ENCODE measurements at places on chromosomes 6 and 20.

DNA sequence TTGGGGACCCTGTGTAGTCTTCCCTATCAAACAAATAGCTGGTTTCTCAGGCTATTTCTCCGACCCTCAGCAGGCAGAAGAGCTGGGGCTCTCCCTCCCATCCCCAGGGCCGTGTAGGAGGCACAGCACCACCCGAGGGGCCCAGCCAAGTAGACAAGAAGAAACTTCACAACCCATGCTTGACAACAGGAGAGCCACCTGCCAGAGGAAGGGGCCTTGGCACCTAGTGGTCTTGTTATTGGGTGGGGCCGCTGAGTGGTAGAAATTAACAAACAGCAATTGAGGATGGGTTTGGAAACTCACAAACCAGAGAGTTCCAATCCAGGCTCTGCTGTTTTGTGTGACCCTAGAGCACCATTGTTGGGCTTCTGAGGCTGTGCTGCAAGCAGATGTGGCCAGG lies 108.5 kb upstream of the CHD6 start:
- DNase-seq: no peak

GRCh38 chr6:61538801-61539200 lies 747.2 kb downstream of the KHDRBS2 start:
- no peak for DNase-seq

GRCh38 chr20:2276015-2276414 lies 19.8 kb upstream of the TGM3 start:
- DNase-seq: no peak

DNA sequence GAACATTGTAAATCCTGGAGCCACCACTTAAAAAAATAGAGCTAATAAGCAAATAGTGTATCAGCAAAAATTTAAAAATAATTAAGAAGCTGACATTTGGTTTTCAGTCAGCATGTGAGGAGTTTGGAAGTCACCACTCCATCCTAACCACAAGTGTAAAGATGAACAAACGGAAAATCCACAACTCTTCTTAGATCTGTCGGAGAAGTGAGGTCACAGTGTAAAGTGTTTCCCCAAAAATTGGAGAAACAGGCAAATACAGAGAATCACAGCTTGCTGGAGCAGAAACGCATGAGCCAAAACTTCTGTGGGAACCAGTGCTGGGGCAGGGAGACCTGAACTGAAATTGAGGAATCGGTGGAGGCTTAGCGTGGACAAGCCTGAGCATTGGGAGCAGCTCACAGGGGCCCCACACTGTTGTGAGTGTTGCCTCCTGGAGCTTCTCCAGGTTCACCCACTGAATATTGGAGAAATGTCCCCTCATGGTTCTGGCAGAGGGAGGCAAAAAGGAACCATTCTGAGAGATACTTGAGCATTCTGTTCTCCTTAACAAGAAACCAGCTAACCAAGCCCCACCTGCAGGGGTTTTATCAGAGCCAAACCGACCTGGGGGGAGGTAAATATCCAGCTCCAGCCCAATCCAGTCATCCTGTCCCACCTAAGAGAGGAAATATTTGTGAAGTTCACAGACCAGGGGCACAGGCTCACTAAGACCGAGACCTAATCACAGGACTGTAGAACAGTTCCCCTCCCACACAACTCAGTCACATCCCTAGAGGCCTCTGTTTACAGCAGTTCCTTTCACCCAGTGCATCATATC lies 192.0 kb downstream of the ERMARD start:
- no peak for DNase-seq

- no peak for DNase-seq
Measured at GRCh38 chr6:170093276-170093657, 197.6 kb downstream of the DLL1 start.

DNA sequence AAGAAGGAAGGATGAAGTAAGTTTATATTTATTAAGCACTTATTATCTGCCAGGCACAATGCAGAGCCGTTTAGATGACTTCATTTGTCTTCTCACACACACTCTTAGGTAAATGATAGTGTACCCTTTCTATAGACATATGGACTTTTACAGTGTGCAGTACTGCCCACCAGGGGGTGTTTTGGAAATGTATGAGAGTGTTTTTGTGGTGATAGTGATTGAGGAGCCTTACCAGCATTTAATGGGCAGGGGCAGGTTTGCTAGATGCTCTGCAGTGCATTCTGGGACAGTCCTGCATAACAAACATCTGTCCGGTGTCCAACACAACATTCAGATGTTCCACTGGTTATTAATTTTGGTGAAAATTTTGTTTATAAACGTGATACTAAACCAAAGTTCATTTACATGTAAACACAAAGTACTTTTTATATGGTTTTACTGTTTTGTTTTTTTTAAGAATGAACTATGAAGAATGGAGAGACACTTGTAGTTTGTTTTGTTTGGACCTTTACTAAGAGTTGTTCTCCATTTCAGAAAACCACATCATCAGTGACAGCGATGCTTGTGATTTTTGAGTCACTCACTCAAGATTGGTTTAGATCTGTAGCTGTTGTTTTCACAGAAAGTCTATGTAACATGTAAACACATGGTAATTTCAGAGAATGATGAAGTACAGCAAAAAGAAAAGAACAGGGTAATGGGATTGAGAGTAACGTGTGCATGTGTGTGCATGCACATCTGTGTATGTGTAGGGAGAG lies 19.9 kb downstream of the KCNS1 start:
- no peak for DNase-seq

DNA sequence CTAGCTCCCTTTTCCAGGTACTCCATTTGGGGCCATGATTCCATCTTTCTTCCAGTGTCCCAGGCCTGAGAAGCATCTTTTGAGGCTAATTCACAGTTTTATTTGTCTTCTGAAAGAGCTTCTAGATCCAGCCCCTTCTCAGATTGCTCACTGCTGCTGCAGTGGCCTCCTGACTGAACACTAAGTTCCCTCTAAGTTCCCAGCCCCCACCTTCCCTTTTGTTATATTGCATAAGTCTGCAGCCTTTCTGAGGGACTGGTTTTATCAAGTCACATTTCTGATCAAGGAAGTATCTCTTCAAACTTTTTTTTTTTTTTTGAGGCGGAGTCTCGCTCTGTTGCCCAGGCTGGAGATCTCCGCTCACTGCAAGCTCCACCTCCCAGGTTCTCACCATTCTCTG lies 10.7 kb downstream of the MAPRE1 start:
- DNase-seq: no peak

GRCh38 chr6:79841577-79842375 lies 105.6 kb downstream of the ELOVL4 start:
- DNase-seq: peak; percentile 3

DNA sequence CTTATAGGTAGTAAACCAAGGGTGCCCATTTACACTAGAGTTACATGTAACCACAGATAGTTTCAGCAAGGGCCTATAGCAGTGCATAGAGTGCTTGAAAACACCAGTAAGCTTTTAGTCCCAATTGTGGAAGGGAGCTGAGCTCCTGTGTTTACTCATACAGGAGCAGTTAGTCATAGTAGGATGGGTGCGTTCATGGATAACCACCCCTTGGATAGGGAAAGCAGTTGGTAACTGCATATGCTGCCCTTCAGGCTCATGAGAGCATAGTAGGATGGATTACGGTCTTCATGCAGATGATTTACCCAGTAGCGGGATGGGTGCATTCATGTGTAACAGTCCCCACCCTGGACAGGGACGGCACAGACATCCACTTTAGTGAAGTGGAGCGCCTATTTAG lies 45.1 kb downstream of the OR2B6 start:
- no peak for DNase-seq

DNA sequence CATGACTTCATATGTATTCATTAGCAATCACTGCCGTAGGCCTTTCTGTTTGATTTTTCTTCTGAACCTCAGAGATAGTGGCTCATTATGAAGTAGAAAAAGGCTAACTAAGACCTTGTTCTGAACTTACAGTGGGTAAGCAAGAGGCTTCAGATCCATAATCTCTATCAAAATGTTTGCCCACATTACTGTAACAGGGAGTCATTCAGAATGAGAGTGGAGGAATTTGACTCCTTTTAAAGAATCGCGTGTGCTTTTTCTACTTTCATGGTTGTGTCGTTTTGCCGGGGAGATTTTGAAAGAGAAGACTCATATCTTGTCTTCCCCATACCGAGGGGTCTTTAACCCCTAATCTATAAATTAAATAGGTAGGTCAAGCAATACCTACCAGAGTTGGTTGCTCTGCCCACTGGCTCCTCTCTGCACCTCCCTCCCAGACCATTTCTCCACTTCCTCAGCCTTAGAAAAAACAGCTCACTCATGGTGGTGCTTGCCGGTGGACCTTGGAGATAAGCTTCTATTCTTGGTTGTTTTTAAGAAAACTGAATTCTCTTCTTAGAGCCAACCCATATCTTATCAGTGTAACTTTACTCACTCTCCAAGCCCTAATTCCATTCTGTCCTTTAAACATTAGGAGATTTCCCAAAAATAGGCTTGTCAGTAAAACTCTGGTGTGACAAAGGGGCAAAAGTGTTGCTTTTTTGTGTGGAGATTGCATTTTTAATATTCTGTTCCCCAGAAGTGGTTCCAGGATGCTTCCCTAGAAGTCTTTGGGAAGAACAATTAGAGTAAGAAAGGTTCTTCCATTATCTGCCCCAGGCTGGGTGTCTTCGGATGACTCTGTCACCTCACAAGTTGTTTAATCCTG lies 56.6 kb downstream of the E2F3 start:
- DNase-seq: no peak

DNA sequence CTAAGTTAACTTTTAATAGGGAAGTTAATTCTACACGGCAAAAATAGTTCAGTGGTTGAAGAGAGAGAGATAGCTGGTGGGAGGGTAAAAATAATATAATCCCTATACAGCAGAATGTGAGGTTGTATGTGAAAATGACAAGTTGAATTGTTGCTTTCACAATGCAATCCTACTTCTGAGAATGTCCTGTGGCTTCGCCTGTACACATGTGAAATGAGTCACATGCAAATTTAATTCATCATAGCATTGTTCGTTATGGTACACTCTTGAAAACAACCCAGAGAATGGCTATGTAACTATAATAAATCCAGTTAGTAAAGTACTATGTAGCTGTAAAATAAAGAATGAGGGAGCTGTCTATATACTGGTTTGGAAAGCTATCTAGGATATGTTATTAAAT lies 46.0 kb upstream of the HINT3 start:
- DNase-seq: no peak

GRCh38 chr20:24245094-24245493 lies 224.3 kb upstream of the SYNDIG1 start:
- DNase-seq: no peak

DNA sequence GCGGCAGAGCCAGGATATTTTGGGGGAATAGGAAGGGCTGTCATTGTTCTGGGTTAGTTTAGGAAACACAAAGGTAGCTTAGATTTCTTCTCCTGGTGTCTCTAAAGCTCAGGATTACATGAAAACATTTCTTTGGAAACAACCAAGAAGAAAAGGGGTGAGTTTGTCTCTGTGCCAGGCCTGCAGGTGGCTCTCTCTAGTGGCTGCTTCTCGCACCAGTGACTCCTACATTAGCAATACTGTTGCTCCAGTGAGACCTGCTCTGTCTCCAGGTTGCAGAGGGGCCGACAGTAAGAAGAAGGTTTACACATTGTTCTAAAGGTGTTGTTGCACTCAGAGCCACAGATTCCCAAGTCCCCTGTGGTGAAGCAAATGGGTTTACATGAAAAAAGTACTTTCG lies 104.6 kb upstream of the GLP1R start:
- DNase-seq: no peak

DNA sequence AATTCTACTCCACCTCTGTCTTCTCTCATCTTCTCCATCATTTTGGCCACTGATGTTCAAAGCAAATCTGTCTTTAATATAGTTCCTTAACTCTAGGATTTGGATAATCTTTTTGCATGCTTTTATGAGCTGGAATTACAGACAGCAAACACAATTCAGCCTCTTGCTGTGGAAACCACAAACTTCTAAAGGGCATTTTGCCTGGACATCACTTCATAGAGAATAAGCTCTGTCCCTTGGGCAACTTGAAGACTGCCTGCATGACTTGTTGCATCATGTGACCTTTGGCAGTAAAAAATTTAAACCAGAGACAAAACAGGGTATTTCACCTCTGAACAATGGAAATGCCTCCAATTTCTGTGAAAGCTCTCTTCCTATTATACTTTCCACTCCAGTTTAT lies 74.1 kb upstream of the HDDC2 start:
- DNase-seq: no peak

- no peak for DNase-seq
Measured at GRCh38 chr6:127404133-127404532, 55.1 kb downstream of the KIAA0408 start.

DNA sequence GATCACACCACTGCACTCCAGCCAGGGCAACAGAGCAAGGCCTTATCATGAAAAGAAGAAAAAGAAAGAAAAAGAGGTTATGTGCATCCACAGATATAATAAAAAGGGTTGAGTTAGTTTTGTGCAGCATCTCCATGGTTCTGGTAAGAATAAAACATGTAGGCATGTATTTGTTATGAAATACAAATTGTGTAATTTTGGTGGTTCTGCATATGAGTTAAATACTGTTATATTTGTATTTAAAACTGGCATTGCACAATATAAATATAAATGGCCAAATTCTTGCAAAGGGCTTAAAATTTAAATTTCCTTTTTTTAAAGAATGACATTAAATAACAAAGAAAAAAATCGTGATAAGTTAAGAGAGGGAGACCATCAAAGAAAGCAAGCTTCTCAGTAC lies 159.1 kb upstream of the PREP start:
- DNase-seq: no peak

- DNase-seq: no peak
Measured at GRCh38 chr6:15147827-15148226, 98.0 kb upstream of the JARID2 start.

DNA sequence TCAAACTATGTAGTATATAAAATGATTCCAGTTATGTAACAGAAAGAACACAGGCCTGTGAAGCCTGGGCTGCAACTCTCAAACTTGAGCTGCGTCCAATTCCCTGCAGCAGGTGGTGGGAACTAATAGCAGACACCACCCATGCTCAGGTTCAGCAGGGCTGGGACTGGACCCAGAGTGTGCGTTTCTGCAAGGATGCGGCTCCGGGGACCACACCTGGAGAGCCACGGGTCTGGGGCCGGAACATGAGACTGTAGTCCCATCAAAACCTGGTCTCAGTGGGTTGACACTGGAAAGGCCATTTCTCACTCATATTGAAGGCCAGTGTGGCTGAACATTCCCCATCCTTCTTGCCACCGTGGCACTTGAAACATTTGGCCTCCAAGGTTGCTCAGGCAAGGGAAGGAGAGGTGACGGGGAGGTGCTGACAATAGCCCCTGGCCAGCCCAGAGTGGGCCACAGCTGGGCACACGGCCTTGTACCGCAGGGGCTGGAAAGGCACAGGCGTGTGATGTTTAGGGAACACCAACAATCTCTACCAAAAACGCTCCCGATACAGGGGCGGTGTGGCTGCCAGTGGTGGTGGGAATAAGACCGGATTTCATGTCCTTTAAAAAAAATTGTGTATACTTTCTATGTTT lies 38.0 kb downstream of the FRMD1 start:
- DNase-seq: no peak

Measured in NCI-H2227 treated with DMSO at 0.1 percent for 48 hours (cell line).